ENCODE measurements at places on chromosomes 2 and 18. TPM values are rescaled to one million over a fixed set of nuclear protein-coding genes. Genes with fewer than 3 reads are reported as not detected.

GRCh38 chr2:30500699-30501098 is 53.7 kb downstream of the LCLAT1 start:
- peaks cover 31% of the 10 kb centered on the region for H3K4me1 ChIP-seq
- no peaks in the 10 kb centered on the region for H3K36me3 ChIP-seq
- H3K27ac ChIP-seq, result no peak overlapping the region
- H3K4me3 ChIP-seq, result no peak overlapping the region
- H3K27me3 ChIP-seq, result no peaks in the 10 kb centered on the region

The BOLL gene
- not detected for total RNA-seq

The VWA3B gene
- not detected for total RNA-seq

The CD302 gene
- 0.70 TPM for total RNA-seq

DNA sequence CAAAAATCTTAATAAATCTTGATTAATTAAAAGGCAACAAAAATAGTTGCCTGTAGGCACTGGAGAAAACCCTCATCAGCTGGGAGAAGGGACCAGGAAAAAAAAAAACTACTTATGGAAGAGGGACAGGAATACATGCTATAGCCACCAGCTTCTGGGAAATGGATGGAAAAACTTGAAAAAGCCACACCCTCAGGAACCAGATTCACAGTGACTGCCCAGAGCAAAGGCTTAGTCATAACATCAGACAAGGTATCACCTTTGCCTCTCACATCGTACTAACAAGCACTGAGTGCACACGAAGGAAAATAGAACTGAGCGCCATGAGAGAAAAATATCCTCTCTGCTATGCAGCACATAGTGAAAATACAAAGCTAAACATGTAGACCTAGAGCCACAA is 116.9 kb upstream of the GYPC start:
- no peaks in the 10 kb centered on the region for H3K36me3 ChIP-seq
- no peaks in the 10 kb centered on the region for H3K4me1 ChIP-seq
- no peaks in the 10 kb centered on the region for H3K27me3 ChIP-seq
- no peak for DNase-seq
- no peak overlapping the region for H3K4me3 ChIP-seq

DNA sequence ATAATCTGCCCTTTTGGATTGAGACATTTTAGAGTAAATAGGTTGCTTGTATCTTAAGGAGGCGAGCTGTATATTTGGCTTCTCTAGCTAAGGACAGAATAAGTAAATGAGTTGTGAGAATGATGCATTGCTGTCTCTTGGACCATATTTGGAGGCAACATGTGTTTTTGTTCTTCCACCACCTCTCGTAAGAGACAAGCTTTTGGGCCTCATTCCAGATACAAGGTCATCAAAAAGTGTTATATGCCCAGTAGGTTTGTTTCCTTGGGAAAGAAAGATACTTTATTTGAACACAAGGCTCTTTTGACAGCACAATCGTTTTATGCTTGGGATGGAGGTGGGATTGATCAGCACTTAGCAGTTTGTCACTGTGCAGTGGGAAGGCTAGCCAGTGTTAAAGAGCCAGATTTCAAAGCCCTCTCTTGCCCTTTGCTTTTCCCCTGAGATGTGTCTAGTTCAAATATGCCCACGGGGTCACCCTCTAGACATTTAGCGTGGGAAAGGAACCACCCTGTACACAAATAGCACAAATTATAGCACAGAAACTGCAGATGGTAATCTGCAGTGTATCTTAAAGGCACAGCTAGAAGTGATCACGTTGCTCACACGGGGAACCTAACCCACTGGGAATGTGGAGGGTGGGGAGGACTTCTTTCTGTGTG is 131.3 kb downstream of the MAP4K4 start:
- H3K4me1 ChIP-seq, result peaks cover 62% of the 10 kb centered on the region
- H3K27me3 ChIP-seq, result no peaks in the 10 kb centered on the region
- H3K36me3 ChIP-seq, result peaks cover 32% of the 10 kb centered on the region
- DNase-seq, result no peak

DNA sequence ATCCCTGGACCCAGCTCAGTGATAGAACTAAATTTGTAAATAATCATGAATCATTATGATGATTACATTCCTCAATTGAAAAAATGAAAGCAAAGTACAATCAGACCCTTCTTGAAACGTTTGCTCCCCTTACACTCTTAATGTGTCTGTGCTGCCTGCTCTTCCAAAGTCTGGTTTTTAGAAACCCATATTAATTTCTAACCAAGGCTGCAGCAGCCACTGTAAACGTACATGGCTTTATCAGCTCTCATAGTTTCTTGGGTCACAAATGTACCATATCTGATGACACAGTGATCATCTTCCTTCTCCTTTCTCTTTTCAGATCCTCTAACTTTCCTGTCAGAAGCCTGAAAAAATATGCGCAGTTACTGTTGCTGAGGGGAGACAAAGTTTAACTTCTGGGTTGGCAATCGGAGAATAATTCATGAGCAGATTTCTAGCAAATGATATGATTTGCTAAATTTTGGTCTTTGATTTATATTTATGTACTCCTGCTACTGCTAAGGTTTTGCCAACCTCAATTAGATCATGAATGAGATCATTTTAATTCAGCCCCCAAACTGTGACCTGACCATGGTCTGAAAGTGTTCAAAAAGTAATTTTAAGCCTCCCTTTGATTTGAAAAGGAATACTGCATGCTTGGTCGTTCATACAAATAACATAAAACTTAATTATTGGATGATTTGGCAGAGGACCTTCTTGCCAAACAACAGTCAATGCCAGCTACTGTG is 12.3 kb downstream of the ZEB2 start:
- H3K36me3 ChIP-seq, result no peaks in the 10 kb centered on the region
- peak overlapping the region; percentile 68 for H3K27ac ChIP-seq
- peaks cover 54% of the 10 kb centered on the region for H3K4me1 ChIP-seq
- DNase-seq, result no peak

GRCh38 chr2:228039752-228040534 is 141.5 kb downstream of the SPHKAP start:
- H3K36me3 ChIP-seq, result no peaks in the 10 kb centered on the region
- no peak overlapping the region for H3K27ac ChIP-seq
- no peaks in the 10 kb centered on the region for H3K27me3 ChIP-seq
- DNase-seq, result no peak
- H3K4me3 ChIP-seq, result no peak overlapping the region
- H3K4me1 ChIP-seq, result no peaks in the 10 kb centered on the region

DNA sequence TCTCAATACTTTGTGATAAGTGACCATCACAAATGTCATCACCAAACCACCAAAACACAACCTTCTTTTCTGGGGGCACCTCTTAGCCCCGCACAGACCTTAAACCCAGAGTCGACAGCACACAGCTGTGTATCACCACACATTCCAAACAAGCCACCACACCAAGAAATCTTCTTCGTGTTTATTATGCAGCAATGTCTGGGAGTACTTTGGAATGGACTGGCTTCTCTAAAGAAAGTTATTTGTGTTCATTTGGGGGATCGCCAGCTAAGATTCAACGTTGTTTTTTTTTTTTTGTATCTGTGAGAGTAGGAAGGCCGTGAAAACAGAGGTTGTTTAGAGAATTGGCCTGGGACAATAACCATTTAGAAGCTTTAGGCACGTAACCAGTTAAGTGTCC is 1.1 kb upstream of the MTA3 start:
- DNase-seq, result no peak
- no peak overlapping the region for H3K4me3 ChIP-seq
- H3K36me3 ChIP-seq, result no peaks in the 10 kb centered on the region
- peaks cover 26% of the 10 kb centered on the region for H3K4me1 ChIP-seq
- H3K27ac ChIP-seq, result no peak overlapping the region
